SIG-M5 (cell line): ENCODE measurements at places on chromosomes 2 and 18.

GRCh38 chr2:53576166-53576565 is 191.4 kb upstream of the CHAC2 start:
- DNase-seq = no peak

GRCh38 chr18:8091035-8091434 is 518.2 kb upstream of the RAB12 start:
- DNase-seq = no peak

DNA sequence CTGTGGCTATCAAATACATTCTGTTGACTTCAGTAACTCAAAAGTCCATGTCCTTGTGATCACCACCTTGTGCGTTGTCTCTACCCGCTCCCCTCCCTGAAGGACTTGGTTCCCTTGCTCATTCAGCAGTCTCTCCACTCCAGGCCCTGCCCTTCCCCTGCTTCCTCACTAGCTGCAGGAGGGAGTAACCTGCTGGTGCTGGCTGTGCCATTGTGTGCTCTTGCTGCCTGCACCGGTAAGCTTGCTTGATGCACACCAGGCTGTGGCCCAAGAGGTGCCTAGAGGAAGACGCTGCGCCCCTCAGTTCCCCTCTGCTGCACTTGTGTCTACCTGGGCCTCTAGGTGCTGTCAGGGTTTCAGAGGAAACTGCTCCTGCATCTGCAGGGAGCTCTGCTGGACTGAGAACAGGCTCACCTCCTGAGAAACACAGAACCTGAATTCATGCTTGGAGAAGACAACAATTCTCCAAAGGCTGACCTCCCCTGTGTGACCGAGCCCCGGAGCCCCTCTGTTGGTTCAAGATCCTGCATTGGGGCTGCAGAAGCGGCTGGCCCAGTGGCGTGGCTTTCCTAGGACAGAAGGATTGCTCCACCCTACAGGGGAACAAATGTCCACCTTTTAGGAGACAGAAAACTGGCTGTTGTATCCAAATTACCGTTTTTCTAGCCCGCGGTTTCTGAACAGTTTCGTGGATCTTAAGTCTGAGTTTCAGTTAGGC is 33.6 kb downstream of the PTPRM start:
- no peak for DNase-seq

- DNase-seq = no peak
Measured at GRCh38 chr2:169561364-169561763, 12.3 kb downstream of the FASTKD1 start.

DNA sequence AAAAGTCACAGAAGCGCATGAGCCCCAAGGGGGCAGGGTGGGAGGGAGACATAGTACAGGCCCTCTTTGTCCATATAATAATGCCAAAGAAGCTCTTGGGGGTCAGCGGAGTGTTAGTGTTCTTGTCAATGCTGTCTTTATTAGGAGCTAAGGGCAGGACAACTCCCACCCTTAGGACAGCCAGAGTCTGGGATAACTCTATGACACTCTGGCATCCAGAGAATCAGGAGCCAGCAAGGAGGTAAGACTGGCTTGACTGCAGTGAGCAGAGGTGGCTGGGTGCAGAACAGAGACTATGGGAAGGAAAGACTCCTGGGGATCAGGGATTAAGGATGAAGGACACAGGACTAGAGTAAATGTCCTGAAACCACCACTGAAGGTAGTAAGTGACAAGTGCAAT is 19.0 kb upstream of the HNMT start:
- no peak for DNase-seq

DNA sequence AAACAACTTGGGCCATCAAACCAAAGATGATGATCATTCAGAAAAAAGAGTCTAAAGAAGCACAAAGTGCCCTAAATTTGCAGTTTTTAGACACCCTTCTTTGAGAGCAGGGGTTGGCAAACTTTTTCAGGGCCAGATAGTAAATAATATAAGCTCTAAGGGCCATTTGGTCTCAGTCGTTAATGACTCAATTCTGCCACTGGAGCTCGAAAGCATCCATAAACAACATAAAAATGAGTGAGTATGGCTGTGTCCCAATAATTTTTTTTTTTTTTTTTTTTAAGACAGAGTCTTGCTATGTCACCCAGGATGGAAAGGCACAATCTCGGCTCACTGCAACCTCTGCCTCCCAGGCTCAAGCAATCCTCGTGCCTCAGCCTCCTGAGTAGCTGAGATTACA is 152.3 kb downstream of the DTNB start:
- no peak for DNase-seq

- DNase-seq = no peak
Measured at GRCh38 chr2:133993160-133993559, 260.7 kb upstream of the MGAT5 start.

DNA sequence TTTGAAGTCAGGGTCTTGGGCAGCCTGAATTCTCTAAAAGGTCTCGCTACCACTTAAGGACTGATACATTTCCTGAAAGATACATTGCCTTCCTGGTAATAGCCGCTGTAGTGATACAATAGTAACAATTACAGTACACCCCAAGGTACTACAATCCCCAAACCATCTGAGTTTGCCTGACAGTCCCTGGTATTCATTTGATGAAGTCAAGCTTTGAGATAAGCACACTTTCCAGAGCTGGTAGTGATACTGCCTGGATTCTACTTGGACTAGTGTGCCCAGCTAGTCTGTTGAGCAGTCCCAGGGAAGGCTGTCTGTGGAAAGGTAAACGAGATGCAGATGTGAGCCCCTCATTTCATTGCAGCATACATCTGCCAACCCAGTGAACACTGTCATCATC is 24.4 kb upstream of the ITGB6 start:
- no peak for DNase-seq

DNA sequence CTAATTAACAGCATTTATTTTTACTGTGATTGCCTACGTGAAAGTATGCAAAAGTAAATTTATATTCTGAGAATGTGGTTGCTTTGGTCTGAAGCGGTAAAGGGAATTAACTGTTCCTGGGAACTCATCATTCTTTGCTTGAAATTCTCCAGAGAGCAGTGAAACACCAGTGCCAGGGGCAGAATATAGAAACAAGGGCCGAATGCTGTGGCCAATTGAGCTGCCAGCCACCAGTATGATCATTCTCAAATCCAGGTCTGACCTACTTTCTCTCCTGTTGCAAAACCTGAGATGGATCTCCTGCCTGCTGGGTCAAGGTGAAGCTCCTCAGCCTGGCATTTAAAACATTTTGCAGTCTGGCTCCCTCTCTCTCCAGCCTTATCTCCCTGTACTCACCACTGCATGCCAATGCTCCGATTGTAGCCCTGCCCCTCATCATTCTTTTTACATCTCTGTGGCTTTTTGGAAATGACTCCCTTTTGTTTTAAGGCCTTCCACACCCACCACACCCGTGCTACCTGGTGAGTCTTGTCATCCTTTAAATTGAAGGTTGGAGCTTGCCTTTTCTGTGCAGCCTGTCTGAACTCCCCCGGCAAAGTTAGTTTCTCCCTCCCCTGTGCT is 94.5 kb upstream of the TMEM178A start:
- DNase-seq = no peak

DNA sequence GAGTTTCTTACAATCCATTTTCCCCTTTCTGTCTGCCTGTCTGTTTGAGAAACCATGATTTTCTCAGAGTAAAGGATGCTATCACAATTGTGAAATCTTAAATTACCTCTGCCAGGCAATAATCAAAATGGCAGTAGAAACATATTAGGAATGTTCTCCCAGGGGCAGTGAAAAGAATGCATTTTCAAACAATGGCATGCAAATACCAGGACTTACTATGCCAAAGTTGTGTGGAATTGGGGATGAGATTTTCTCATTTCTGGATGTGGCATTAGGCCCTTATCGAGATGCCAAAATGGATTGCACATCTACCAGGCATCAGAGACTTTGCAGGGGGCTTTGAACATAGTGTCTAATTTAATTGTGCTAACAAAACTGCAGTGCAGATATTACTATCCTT is 821.4 kb downstream of the RNF144A start:
- no peak for DNase-seq

DNA sequence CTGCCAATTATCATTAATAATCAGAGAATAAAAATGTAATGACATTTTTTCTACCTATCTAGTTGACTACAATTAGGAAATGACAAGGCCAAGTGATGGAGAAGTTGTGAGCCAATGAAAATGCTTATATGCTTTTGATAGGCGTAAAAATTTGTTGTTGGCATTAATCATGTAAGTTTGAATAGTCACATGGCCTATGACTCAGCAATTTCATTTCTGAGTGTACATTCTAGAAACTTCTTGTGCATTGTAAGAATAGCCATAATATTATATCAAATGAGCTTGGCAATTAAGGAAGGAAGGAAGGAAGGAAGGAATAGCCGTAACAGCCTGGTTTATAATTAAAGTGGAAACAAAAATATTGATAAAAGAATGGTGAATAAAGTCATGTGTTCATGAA is 179.9 kb downstream of the PTH2R start:
- no peak for DNase-seq

GRCh38 chr2:182852801-182853200 is 13.6 kb downstream of the FRZB start:
- DNase-seq = no peak

- no peak for DNase-seq
Measured at GRCh38 chr2:128436479-128437203, 118.0 kb upstream of the HS6ST1 start.

- no peak for DNase-seq
Measured at GRCh38 chr2:22579341-22579740, 805.6 kb upstream of the KLHL29 start.

GRCh38 chr2:2933426-2933825 is 444.2 kb downstream of the EIPR1 start:
- no peak for DNase-seq

DNA sequence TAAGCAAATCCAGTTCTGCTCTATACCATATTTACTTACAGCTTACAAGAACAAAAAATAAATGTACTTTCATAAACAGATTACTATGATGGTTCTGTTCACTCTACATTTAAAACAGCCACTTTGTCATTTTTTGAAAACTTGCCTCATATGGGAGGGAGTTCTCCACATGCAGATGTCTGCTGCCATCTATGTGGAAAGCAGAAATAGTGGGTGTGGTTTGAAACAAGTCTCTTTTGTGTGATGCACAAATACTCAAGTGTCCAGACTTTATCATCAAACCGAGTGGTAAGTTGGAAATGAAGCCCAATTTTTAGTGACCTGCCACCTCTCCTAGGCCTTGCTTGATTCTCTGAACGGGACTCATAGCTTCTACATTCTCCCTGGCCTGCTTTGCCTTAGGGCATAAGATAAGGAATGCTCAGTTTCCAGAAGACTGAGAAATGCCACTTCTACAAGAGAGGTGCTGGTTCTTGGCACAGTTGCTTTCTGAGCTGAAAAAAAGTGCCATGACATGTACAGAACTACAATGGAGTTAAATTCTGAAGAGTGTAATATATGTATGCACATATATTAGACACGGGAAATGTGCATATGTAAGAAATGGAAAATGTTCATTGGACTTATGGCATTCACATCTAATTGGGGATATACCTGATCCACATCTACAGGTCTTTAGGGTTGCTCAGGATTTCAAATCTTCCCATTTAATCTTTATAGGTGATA is 221.0 kb downstream of the SLC8A1 start:
- DNase-seq = no peak

DNA sequence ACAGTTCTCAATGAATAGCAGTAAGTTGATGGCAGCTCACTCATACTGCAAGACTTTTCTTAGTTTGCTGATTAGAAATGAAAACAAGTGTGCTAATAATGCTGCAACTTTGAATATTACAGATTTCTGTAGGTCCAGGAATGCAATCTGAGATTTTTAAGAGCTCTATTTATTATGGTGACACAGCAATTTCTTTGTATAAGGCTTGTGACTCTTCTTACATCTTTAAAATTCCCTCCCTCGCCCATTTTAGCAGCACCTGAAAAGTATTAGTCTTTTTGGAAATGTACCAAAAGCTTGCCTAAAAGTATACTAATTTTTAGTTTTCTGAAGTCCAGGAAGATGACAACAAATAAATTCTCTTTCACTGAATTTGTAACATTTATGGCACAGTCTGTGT is 4.4 kb upstream of the HTR2B start:
- no peak for DNase-seq

DNA sequence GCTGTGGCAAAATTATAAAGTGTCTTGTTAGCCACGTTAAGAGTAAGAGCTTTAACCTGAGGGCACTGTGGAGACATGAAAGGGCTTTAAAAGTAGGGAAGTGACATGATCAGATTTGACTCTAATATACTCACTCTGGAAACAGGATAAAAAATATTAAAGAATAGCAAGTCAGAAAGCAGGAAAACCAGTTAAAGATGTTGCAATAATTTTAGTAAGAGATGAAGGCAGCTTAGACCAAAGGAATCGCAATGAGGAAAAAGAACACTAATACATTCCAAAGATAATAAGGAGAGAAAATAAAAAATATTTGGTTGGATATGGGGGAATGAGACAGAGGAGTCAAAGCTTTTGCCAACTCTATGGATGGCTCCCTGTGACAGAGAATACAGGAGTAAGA is 183.8 kb downstream of the DYM start:
- DNase-seq = no peak

DNA sequence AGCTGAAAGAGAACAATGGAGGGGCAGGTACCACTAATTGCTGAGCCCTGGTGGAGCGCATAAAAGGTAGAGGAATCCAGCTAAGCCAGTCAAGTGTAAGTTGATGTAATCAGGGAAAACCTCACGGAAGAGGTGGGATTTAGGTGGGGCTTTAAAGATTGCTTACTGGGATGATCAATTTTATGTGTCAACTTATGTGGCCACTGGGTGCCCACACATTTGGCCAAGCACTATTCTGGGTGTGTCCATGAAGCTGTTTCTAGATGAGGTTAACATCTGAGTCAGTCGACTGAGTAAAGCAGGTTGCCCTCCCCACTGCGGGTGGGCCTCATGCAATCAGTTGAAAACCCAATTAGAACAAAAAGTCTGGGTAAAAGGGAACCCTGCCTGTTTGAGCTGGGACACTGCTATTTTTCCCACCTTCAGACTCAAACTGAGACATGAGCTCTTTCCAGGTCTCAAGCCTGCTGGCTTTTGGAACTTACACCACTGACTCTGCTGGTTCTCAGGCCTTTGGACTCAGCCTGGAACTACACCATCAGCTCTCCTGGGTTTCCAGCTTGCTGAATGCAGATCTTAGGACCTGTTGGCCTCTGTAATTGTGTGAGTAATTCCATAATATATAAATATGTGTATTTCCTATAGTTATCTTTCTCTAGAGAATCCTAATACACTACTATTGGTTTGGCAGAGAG is 67.3 kb downstream of the MYO5B start:
- DNase-seq = no peak

- no peak for DNase-seq
Measured at GRCh38 chr2:118842661-118843482, 4.6 kb downstream of the EN1 start.

DNA sequence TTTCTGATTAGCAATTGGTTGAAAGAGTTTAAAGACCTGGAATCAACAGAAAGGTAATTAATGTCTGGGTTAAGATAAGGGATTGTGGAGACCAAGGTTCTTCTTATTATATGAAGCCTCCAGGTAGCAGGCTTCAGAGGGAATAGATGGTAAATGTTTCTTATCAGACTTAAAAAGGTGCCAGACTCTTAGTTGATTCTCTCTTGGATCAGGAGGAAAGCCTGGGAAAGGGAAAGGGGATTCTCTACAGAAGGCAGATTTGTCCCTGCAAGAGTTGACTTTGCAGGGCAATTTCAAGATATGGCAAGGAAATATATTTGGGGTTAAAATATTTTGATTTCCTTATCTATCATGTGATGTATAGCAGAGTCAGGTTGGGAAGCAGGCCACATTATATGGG is 153.1 kb upstream of the ARL4C start:
- DNase-seq = no peak

- DNase-seq = no peak
Measured at GRCh38 chr2:3460156-3460555, 59.2 kb downstream of the ADI1 start.
